Kidney (tissue), 22 donors: ENCODE measurements at places on chromosomes 6 and 20. TPM values are rescaled to one million over a fixed set of nuclear protein-coding genes. Genes with fewer than 3 reads are reported as not detected.

DNA sequence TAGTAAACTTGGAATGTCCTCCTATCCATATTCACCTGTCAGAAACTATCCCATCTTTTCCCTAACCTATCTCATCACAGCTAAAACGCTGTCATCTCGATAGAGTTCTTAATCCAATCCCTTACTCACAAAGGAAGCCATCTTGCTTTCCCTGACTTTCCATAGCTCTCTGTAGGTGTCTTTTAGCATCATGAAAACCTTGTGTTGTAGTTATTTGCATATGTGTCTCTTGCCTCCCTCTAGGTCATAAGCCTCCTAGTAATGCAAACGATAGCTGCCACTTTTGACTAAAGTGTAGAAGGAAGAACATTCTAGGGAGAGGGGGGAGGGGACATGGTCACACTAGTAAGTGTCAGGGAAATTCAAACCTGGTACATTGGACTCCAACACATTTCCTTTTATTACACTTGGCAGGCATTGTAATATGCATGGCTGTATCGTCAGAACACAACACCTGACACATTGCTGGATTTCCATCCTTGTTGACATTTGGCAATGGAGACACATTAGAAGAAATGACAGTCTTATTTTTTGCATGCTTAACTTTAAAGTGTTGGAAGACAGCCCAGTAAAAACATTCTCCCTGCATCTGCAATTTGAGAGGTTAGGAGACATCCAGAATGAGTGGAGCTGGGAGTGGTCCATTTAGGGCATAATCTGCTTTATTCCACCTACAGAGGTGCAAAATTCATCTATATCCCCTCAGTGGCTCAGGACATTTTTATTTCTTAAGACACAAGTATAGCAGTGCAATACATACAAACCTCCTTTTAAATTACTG is 283.4 kb downstream of the HAO1 start:
- no peak for DNase-seq
- no peaks in the 10 kb centered on the region for H3K36me3 ChIP-seq
- no peak overlapping the region for H3K27ac ChIP-seq

DNA sequence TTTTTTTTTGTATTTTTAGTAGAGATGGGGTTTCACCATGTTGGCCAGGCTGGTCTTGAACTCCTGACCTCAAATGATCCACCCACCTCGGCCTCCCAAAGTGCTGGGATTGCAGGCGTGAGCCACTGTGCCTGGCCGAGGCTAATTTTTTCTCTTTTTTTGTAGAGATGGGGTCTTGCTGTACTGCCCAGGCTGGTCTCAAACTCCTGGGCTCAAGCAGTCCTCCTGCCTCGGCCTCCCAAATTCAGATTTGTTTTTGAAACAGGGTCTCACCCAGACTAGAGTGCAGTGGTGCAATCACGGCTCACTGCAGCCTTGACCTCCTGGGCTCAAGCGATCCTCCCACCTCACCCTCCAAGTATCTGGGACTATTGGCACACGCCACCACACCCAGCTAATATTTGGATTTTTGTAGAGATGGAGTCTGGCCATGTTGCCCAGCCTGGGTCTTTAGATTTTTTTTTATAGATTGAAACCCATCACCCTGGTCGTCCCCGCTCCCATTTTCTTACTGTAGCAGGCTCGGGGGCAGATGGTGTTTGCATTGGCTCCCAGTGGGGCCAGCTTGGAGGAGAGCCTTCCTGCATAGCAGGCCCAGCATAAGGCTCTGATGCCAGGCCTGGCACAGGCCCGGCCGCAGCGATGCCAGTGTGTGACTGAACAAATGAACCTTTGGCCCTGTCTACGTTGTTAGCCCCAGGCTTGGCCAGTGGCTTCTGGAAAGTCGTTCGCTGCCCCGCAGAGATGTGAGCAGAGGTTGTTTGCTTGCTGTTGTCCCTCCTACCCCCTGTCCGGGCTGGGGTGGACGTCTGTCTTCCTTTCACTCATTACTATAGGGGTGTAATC is 4.3 kb upstream of the MTG2 start:
- peaks cover 3% of the 10 kb centered on the region for H3K4me1 ChIP-seq
- H3K36me3 ChIP-seq: peaks cover 8% of the 10 kb centered on the region
- no peak overlapping the region for H3K4me3 ChIP-seq
- DNase-seq: no peak
- no peaks in the 10 kb centered on the region for H3K27me3 ChIP-seq
- H3K27ac ChIP-seq: no peak overlapping the region

DNA sequence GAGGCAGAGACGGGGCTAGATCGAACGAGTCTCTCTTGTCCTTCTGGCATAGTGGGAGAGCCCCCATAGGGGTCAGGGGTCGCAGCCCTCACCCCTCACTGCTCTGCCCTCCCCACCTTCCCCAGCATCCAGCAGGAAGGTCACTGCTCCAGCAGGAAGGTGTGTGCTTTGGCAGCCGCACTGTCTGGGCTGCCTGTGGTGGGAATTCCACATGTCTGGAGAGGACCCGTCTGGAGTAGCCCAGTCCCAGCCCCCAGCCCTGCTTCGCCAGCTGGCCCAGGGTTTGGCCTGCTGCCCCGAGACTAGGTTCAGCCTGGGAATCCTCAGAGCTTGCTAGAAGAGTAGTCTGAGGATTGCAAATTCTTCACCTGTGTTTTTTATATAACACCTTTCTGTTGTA is 2.5 kb upstream of the R3HDML start:
- H3K4me3 ChIP-seq: no peak overlapping the region
- H3K36me3 ChIP-seq: no peaks in the 10 kb centered on the region
- no peaks in the 10 kb centered on the region for H3K27me3 ChIP-seq
- no peak overlapping the region for H3K27ac ChIP-seq
- no peak for DNase-seq
- H3K4me1 ChIP-seq: no peaks in the 10 kb centered on the region

- no peak overlapping the region for H3K4me3 ChIP-seq
- no peak for DNase-seq
- no peaks in the 10 kb centered on the region for H3K4me1 ChIP-seq
These were observed 128.1 kb downstream of the REV3L start for GRCh38 chr6:111354758-111355555.

GRCh38 chr6:93079061-93079460 is 340.3 kb downstream of the EPHA7 start:
- H3K4me1 ChIP-seq: no peaks in the 10 kb centered on the region
- H3K36me3 ChIP-seq: no peaks in the 10 kb centered on the region
- H3K27me3 ChIP-seq: no peaks in the 10 kb centered on the region
- no peak for DNase-seq

DNA sequence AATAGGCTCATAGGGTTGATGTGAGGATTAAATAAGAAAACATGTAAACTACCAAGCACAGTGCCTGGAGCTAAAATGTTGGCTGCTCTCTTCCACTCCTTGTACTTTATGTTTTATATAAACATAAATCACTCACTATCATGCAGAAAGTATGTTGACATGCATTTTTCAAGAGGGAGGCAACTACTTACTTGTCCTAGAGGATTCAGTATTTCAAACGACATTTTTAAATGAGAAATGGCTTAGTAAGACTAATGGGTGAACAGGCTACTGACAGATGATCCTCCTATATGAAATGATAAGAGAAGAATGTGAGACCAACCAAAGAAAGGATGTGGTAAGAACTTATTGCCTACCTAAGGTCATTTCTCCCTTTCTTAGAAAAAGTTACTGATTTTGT is 21.0 kb downstream of the LATS1 start:
- no peak overlapping the region for H3K27ac ChIP-seq
- peaks cover 2% of the 10 kb centered on the region for H3K36me3 ChIP-seq
- no peaks in the 10 kb centered on the region for H3K27me3 ChIP-seq
- H3K4me1 ChIP-seq: no peaks in the 10 kb centered on the region

DLK2 gene
- total RNA-seq: 0.50 TPM

IRF4 gene
- total RNA-seq: 23.7 TPM

LST1 gene
- 31.5 TPM for total RNA-seq

ZNF184 gene
- total RNA-seq: 8.0 TPM
